ENCODE measurements at places on chromosomes 6 and 20. TPM values are rescaled to one million over a fixed set of nuclear protein-coding genes. Genes with fewer than 3 reads are reported as not detected.

The COL11A2 gene
- total RNA-seq, result 0.11 TPM

The NCOA6 gene
- total RNA-seq, result 5.0 TPM

The RIPOR3 gene
- not detected for total RNA-seq

The CLDN20 gene
- total RNA-seq, result not detected

The FOXQ1 gene
- total RNA-seq, result not detected

The MATN4 gene
- not detected for total RNA-seq

The LPA gene
- total RNA-seq, result not detected

The CCN2 gene
- 861 TPM for total RNA-seq

The DZANK1 gene
- 0.81 TPM for total RNA-seq

The FAM217A gene
- not detected for total RNA-seq

The HLA-DPA1 gene
- not detected for total RNA-seq

DNA sequence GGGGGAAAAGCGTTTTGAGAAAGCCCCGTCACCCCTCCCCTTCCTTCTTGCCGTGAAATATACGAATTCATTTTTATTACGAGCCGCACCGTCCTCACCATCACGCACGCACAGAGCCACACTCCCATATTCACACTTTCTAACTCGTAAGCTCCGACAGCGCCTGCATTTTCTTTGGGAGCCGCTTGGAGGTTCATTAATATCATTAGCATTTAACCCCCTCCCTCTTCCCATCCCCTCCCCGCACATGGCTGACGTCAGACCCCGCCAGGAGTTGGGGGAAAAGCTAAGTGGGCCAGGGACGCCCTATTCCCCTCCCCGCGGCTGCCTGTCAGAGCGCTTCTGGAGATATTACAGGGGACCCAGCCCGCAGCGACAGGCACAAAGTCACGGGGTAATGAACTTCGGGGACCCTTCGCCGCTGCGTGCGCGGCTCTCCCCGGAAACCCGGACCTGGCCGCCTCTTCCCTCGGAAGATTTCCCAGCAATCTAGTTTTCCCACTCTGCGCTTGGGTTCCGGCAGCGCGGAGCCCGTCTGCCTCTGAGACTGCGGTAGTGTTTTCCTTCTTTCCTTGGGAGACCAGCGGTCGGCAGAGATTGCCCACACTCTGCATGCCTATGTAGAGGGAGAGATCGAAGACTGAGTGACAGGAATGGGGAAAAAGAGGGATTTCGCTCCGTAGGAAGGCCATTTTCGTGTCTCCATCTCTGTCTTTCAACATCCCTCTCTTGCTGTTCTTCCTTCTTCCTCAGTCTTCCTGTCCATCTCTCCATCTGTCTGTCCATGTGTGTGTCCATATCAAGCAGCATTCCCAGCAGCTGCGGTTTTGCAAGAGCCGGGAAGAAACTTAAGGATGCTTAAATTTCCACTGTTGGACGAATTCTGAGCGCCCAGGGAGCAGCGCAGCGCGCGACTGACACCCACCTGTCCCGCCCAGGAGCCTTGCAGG, at the start of gene NR2E1:
TSS of gene NR2E1 (plus strand) at position 309 of the 950 bp plus-strand sequence. CDS start 744 bp downstream, outside the sequence.
- no peak for DNase-seq

DNA sequence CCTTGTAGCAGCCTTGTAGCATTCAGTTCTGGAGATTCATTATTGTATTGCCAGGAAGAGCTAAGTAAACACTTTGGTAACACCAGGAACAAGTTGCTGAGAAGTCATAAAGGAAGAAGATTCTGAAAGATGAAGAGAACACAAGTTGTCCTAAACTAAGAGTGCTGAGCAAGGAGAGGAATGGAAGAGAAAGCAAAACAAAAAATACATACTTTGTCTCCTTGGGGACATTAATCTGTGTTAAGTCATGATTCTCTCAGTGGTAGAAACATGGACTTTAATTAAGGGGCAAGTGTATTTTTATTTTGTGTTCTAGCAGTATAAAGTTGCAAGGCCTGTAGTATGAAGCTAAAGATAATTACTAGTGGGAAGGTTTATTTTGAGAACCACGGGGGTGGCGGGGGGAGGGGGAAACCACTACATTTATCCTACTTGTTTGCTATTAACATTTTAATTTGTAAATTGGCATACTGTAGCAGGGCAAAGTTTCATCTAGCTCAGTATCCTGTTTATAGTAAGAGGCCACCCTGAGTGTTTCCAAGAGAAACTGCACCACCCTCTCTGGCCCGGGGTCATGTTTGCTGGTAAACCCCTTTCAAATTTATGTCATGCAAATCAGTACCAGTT, 463.0 kb downstream of the CDKAL1 start:
- no peak for DNase-seq

DNA sequence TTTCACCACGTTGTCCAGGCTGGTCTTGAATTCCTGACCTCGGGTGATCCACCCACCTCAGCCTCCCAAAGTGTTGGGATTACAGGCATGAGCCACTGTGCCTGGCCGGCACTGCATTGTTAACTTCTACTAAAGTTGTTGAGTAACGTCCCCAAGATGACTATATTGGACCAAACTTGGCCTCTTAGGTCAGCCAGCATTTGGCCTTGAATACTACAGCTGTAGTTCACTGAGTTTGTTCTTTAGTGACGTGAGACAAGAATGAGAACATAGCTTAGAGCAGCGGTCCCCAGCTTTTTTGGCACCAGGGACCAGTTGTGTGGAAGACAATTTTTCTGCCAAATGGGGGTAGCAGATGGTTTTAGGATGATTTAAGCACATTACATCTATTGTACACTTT, 237.1 kb downstream of the TBC1D7 start:
- no peak for DNase-seq

DNA sequence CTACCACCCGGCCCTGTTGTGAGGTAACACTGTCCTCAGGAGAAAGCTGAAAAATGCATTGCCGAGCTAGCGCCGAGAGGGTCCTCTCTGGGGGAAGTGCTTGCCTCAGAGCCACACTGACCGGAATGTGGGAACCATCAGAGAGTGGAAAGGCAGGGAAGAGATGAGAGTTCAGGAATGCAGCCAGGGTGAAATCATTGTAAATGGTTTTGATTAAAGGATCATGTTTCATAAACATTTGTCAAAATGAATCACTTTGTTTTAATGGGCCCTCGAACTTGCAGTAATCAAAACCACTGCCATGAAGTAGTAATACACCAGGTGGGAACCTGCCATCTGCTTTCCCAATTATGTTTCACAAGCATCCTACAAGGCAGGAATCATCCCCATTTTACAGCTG, 16.9 kb upstream of the IL17F start:
- no peak for DNase-seq

DNA sequence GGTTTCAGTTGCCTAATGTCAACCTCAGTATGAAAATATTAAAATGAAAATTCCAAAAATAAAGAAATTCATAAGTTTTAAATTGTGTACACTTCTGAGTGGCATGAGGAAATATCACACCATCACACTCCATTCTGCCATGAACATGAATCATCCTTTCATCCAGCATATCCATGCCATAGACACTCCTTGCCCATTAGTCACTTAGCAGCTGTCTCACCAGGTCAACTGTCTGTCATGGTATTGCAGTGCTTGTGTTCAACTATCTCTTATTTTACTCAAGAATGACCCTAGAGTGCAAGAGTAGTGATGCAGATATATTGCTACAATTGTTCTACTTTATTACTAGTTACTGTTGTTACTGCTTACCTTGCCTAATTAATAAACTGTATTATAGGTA, 712.4 kb downstream of the EPHA7 start:
- DNase-seq, result no peak

DNA sequence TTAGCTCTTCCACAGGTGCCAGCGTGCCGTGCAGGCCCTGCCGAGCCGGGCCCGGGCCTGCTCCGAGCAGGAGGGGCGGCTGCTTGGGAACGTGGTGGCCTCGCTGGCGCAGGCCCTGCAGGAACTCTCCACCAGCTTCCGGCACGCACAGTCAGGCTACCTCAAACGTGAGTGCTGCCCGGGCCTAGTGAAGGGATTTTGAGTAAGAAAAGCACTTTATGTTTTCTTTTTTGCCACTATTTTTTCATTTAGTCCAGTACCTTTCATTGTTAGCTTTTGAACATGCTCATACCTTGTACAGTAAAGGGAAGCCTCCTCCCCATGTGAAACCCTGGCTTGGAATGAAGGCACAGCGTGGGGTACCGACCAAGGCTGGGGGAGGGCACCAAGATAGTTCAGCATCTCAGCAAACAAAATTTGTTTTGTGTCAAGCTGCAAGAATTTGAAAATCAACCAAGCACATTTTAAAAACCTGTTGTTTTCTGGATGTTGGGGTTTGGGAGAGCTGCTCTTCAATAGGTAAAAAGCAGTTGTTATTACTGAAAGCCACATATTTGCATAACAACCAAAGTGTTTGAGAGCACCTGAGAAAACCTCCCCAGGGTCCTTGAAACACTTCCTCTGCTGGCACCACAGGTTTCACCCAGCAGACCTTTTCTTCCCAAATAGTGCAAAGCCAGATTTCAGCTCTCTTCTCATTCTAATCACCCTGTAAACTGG, 18.4 kb downstream of the STX16 start:
- no peak for DNase-seq

- no peak for DNase-seq
Observed at GRCh38 chr6:132937466-132937906, 123.1 kb downstream of the RPS12 start.

DNA sequence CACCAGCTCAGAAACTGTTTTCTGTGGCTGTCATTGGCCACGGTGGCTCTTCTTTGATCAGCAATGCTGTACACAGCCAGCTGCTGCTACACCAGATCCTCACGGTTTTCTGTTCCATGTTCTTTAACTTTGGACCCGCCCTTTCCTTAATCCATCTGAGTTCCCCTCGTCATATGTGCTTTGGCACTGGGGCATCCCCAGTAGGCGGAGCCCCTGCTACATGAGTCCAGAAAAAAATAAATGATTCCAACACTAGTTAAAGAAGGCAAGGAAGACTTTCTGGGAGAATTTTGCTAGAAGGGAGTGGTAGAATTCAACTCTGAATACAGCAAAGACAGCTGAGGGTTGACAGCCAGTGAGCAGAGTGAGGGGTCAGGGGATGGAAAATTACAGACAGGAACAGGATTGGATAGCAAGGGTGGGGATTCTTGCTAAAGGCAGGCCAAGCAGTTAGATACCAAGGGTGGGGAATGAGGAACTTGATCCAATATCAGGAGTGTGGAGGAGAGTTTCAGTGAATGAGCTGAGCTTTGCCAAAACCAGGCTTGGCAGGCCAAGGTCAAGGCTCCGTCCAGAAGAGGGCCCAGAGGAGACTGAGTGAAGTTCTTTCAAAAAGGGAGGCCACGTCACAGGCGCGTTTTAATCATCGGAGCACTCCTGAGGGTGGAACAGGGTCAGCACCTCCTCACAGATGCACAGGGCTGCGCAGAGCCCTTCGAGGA, 391.8 kb downstream of the CDH4 start:
- DNase-seq, result no peak

DNA sequence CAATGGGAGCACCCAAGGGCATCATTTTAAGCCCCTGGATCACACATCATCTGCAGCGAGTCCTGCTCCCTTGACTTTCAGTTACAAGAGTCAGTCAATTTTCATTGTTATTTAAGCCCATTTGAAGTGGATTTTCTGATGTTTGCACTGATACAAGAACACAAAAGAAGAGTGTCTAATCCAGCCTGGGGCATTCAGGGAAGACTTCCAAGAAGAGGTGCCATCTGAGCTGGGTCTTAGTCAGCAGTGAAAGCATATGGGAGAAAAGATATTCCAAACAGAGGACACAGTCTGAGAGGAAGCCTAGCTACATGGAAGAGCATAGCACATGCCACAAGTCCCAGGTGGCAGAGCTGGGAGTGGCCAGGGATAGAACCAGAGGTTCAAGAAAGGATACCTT, 10.4 kb upstream of the FOXP4 start:
- DNase-seq, result no peak

DNA sequence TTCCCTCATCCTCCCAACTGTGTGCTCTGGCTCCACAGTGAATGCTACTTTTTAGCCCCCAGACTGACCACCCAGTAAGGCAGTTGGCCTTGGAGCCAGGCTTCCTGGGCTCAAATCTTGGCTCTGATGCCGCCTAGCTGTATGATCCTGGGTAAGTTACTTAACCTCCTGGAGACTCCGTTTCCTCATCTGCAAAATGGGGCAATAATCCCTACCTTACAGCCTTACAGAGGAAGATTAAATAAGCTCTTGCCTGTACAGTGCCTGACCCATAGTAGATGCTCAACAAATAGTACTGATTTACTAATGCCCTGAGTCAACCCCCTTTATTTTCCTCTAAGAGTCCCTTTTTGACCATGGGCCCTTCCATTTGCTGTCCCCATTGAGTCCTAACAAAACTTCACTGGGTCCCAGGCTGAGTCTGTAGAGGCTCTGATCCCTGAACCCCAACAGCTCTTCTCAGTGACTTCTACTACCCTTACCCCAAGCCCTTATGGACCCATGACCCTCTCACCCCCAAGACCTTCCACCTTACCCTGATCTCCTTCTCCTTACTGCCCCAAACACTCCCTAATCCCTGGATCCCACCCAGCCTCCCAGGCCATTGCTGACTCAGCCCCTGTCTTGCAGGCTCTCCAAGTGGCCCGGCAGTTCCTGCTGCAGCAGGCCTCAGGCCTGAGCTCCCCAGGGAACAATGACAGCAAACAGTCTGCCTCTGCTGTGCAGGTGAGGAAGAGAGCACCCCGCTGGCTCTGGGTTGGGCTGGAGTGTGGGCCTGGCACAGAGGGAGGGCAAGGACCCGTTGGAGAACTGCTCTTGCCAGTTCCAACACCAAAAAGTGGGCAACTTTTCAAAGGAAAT, 31.4 kb downstream of the FOXP4 start:
- no peak for DNase-seq

GRCh38 chr20:3964719-3965118, 50.6 kb downstream of the RNF24 start:
- DNase-seq, result no peak

GRCh38 chr6:169799474-169799926, 48.1 kb downstream of the ERMARD start:
- DNase-seq, result no peak

DNA sequence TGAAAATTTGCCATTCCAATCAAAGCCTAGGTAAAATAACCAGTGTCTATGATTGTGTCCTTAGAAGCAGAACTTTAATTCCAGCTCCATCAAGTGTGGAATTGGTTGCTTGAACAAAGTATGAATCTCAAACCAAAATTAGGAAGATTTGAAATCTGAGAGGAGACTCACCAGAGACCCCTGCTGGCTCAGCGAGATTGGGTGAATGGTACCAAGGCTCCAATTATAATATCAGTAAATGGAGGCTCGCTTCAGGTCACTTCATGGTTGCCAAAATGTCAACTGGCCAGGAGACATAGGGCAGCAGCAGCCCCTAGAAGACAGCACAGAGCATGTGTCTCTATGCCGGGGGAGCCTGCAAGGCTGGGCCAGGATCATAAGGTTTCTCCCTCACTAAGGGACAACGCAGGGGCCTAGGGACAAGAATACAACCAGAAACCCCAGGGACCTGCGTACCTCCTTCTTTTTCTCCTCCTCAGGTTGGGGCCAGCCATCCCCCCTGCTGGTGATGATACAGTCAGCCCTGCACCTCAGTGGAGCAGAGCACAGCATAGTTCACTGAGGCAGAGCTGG, 14.0 kb downstream of the RBL1 start:
- DNase-seq, result no peak

GRCh38 chr6:18265787-18266522, 1.6 kb upstream of the DEK start:
- no peak for DNase-seq
